DMS79 treated with DMSO at 0.1 percent for 48 hours (cell line): ENCODE measurements at places on chromosomes 16 and 17.

- no peak for DNase-seq
Observed at GRCh38 chr16:27486344-27486743, 63.4 kb downstream of the GTF3C1 start.

DNA sequence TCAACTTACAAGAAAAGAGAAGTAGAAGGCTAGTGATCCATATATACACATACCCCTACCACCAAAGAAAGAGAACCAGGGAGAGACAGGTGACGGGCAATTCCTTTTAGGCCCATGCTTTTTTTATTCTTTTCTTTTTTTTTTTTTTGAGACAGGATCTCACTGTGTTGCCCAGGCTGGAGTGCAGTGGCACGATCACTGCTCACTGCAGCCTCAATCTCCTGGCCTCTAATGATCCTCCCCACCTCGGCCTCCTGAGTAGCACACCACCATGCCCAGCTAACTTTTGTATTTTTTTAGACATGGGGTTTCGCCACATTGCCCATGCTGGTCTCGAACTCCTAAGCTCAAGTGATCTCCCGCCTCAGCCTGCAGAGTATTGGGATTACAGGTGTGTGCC, 4.8 kb downstream of the HSPB9 start:
- no peak for DNase-seq

GRCh38 chr17:290121-290521, 62.5 kb downstream of the RPH3AL start:
- no peak for DNase-seq

DNA sequence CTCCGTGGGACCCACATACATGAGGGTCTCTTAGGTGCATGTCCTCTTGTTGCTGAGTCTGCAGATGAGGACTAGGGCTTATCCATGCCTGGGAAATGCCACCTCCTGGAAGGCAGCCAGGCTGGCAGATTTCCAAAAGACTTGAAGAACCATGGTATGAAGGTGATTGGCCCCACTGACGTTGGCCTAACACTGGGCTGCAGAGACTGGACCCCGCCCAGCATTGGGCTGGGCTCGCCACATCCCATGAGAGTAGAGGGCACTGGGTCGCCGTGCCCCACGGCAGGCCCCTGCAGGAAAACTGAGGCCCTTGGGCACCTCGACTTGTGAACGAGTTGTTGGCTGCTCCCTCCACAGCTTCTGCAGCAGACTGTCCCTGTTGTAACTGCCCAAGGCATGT, 38.2 kb upstream of the IL21R start:
- no peak for DNase-seq

GRCh38 chr16:72715267-72715666, 332.7 kb downstream of the ZFHX3 start:
- DNase-seq, result no peak

GRCh38 chr16:66116163-66117002, 250.1 kb upstream of the CDH5 start:
- DNase-seq, result no peak

DNA sequence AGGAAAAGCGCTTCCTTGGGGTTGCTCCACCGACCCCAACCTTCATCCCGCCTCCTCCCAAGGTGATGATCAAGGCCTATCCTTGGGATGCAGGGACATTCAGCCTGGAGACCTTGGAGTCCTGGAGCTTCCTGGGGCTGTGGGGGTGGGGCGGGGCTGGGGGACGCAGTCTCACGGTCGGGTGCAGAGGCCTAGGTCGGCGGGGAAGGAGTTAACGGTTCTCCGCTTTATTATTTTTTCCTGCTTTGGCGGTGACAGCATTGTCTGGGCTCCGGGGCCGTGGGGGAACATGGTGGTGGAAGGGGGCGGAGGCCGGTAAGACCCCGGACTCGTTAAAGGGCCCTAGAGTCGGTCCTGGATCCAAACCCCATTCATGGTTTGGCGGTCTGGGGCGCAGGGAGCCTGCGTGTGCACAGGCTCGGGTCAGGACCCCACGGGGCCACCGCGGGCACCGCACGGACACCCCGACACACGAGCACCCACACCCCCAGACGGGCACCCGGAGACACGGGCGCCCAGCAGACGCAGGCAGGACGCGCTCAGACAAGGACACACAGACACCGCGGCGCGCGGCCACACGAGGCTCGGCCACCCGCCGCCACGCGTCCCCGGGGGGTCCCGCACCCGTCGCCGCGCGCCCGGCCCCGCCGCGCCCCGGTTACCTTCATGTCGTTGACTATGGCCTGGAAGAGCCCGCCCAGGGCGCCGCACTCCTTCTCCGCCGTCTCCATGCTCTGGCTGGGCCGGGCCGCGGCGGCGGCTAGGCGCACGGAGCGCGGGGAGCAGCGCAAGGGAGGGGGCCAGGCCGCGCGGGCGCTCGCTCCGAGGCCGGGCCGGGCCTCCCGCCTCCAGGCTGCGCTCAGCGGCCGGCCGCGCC, 554 bp downstream of the MTSS2 start:
- no peak for DNase-seq

GRCh38 chr17:82952019-82952418, 112.2 kb upstream of the ZNF750 start:
- DNase-seq, result no peak

DNA sequence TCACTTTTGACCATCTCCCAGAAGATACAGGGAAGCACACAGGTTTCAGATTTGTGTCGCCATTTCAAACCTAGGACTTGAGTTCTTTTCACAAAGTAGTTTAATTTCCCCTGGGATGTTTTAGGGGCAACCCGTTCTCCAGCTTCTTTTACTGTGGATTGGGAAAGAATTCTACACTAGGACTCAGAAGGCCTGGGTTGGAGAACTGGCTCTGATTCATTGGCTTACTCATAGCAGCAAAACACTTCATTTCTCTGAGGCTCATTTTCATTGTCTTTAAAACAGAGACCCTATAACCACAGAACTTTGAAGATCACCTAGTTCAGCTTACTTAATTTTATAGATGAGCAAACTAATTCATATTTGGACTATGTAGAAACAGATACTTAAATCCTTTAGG, 175.9 kb upstream of the SALL1 start:
- DNase-seq, result no peak

DNA sequence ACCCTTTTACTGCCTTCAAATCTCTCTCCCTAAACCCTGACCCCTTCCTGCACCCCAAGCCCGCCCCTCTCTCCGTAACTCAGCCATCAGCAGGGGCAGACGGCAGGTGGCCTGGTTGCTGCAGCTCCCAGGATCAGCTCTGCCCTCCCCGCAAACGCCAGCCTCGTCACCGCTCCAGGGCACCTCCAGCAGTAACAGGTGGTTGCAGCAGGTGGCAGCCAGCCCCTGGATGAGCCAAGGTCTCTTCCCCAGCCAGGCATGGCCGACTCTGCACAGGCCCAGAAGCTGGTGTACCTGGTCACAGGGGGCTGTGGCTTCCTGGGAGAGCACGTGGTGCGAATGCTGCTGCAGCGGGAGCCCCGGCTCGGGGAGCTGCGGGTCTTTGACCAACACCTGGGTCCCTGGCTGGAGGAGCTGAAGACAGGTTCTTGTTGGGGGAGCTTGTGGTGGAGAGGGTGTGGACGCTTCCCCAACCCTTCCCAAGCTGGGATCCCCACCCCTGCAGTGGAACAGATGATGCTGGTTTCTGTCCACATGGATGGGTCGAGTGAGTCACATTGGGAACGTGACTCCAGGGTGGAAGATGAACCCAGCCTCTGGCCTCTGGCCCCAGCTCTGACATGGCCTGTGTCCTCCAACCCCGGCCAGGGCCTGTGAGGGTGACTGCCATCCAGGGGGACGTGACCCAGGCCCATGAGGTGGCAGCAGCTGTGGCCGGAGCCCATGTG, 558 bp downstream of the HSD3B7 start:
- DNase-seq, result peak; percentile 46

DNA sequence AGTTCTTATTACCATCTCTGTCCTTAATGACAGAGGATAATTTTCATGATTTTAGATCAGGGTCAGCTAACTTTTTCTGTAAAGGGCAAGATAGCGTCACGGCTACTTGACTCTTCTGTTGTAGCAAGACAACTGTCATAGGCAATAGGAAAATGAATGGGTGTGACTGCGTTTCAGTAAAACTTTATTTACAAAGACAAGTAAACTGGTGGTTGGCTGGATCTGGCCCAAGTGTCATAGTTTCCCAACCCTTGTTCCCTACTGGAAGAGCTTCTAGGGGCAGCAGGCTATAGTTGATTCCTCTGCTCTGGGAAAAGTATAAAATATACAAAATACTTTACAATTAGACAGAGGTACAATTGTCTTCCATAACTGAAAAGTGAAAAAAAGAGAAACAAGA, 50.6 kb upstream of the VPS4A start:
- DNase-seq, result no peak

DNA sequence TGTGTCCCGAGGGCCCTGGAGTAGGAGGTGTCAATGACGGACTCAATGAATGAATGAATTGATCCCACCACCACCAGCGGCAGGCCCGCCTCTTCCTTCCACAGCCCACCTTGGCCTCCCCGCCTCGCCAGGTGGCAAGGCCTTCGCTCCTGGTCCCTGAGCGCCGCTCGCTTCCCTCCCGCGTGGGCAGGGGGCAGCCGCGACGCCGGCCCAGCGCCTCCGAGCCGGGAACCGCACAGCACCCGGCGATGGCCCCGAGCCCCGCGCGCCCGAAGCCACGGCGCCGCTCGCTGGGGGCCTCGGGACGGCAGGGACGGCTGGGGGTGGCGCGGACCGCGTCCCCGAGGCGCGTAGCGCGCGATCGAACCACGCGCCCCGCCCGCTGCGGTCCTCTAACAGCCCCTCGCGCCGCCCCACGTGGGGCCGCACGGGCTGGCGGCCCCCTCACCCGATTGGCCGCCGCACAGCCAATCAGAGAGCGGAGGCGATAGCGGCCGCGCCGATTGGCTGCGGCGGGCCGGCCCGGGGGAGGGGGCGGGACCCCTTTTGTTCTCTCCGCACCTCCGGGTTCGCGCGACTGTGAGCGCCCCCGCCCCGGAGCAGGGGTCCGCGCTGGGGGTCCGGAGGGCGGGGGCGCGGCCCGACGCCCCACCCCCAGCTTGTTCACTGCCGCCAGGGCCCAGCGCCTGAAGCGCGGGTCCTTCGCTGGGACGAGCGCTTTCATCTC, 31.4 kb downstream of the ACTG1 start:
- peak; percentile 68 for DNase-seq

DNA sequence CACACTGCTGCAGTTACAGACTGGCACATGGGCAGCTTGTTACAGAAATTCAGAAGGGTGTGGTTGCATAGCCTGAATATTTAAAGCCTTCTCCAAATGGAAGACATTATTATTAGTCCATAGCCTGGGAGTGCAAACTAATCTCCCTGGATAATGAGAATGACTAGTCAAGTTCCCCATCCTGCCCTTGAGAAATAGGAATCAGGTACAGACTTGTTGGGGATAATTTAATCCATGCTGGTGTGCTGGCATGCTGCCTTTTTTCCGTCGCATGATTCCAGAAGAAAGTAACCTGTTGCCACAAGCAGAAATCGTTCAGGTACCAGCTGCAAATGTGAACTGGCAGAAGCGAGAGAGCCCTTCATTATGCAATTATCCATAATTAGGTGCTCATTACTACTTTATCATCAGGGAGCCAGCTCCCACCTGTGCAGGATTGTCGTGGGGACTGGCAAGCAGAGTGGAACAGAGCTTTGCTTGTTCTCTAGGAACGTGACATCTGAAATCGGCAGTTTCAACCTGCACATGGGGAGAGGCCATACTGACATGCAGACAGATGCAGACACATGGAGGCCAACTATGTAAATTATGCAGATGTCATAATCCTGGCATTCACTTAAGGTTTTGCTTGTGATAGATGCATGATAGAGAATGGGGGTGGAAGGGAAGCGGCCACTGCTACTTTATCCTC, 419.4 kb downstream of the PMP22 start:
- DNase-seq, result no peak

DNA sequence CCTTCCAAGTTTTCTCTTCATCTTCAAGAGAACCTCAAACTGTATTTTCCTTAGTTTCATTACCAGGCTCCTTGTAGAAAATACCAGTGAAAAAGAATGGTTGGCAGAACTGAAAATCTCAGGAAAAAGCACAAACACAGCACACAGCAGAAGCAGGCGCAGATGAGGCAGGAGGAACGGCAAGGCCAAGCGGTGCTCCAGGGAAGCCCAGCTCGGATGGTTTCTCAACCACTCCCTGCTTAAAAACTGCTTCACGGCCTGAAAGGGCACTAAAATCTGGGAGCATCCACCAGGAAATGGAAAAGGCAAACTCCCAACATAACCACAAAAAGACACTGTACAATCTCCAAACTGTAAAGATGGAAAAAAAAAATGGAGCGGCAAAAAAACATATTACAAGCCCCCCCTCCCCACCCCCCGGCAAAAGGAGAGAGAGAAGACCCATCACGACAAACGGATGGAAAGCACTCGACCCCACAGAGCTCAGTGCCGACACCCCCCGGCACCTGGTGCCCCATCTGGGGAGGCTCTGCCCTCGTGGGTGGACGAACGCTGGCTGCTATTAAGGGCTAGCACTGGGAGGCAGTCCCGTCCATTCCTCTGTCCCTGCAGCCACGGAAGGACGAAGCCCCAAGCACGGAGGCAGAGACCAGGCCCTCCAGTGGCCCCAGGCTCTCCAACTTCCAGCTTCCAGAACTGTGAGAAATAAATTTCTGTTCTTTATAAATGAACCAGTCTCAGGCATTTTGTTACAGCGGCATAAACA, 127.5 kb downstream of the ZNF778 start:
- no peak for DNase-seq

- peak; percentile 70 for DNase-seq
Observed at GRCh38 chr16:2470603-2471015, 488 bp upstream of the NTN3 start.

- no peak for DNase-seq
Observed at GRCh38 chr17:31825961-31826691, 32.9 kb downstream of the COPRS start.

- no peak for DNase-seq
Observed at GRCh38 chr16:13325396-13325795, 424.0 kb downstream of the SHISA9 start.

GRCh38 chr17:31570951-31571892, 179.7 kb downstream of the RAB11FIP4 start:
- DNase-seq, result no peak

GRCh38 chr16:10752843-10753523, 9.3 kb downstream of the NUBP1 start:
- no peak for DNase-seq

DNA sequence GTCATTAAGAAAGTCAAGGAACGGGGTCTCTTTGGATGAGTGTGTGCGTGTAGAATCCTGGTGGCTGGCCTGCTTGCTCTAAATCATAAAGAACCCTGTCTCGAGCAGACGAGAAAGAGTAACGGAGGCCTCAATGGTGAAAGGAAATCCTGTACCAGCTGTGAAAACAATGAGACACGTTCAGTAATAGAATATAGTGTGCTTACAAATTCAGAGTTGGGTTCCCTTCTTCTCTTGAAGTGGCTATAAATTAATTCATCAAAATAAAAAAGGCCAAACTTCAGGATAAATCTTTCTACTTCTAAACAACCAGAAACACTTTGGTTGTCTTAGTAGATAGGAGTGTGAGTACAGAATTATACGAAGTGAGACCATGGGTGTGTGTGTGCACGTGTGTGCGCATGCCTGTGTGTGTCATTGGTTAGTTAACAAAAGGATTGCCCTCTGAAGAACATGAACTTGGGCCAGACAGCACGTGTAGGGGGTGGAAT, 48.5 kb downstream of the WWOX start:
- DNase-seq, result no peak

- DNase-seq, result no peak
Observed at GRCh38 chr17:77437747-77438146, 297.0 kb downstream of the SEC14L1 start.

- DNase-seq, result no peak
Observed at GRCh38 chr17:79944821-79945391, 90.8 kb downstream of the TBC1D16 start.

GRCh38 chr16:23222929-23223328, 40.4 kb downstream of the SCNN1G start:
- DNase-seq, result no peak

GRCh38 chr16:46843898-46844642, 13.1 kb upstream of the C16orf87 start:
- DNase-seq, result no peak

GRCh38 chr17:75144816-75145512, 9.3 kb downstream of the JPT1 start:
- no peak for DNase-seq
